ENCODE measurements at places on chromosomes 6 and 20. TPM values are rescaled to one million over a fixed set of nuclear protein-coding genes. Genes with fewer than 3 reads are reported as not detected.

OR2B6 gene
- not detected for total RNA-seq

SLC35F1 gene
- total RNA-seq: not detected

IL17A gene
- total RNA-seq: not detected

LAMA4 gene
- total RNA-seq: not detected

SNAP25 gene
- not detected for total RNA-seq

TGM2 gene
- not detected for total RNA-seq

TNFRSF6B gene
- total RNA-seq: not detected

ANKEF1 gene
- total RNA-seq: 1.1 TPM

ARMH2 gene
- total RNA-seq: 1.8 TPM

MRAP2 gene
- total RNA-seq: not detected

SLCO4A1 gene
- total RNA-seq: 7.4 TPM

SERPINB1 gene
- 38.1 TPM for total RNA-seq

MUCL3 gene
- total RNA-seq: not detected

ADGB gene
- total RNA-seq: not detected

LY86 gene
- total RNA-seq: not detected

ZNF133 gene
- total RNA-seq: 7.2 TPM

HIVEP1 gene
- total RNA-seq: 96.4 TPM

SPATS1 gene
- not detected for total RNA-seq

CRIP3 gene
- 3.8 TPM for total RNA-seq

CSNK2A1 gene
- total RNA-seq: 65.3 TPM
